ENCODE measurements at places on chromosomes 5 and 9. TPM values are rescaled to one million over a fixed set of nuclear protein-coding genes. Genes with fewer than 3 reads are reported as not detected.

DNA sequence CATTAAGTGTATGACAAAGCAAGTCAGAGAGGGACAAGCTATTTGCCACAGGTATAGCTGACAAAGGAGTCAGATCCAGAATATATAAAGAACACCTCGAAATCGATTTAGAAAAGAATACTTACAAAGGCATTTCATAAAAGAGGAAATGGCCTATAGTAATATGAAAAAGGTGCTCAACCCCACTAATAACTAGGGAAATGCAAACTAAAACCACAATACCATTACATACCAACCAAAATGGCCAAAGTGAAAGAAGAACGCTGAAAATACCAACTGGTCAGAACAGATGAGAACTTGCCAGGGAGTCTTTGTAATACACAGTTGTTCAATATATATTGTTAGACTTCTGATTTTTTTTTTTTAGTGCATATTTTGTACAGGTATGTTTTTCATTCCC is 152.9 kb downstream of the CDC42SE2 start:
- no peak for DNase-seq

DNA sequence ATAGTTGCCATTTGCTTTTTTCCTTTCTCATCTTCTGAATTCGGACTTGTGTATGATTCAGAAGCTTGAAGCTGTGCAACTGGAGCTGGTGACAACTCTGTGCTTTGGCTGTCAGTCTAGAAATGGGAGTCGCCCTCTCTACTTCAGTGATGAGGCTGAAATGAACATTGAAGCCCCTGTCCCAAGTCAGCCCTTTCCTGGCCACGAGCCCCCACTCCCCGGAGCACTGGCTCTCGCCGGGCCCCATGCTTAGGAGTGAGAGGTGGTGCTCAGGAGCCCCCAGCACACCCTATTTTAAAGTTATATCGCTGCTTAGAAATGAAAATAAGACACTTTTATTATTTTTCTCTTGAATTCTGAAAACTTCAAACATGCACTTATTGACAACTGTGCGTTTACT is 66.0 kb downstream of the PSMB7 start:
- DNase-seq, result no peak

GRCh38 chr9:7935681-7936080 is 136.1 kb upstream of the DMAC1 start:
- DNase-seq, result no peak

GRCh38 chr5:56024810-56025150 is 30.0 kb upstream of the IL6ST start:
- DNase-seq, result no peak

RNF208 gene
- 13.7 TPM for total RNA-seq

AGTPBP1 gene
- 24.7 TPM for total RNA-seq

All from A673 (cell line).